ENCODE measurements at places on chromosomes 4 and X.

DNA sequence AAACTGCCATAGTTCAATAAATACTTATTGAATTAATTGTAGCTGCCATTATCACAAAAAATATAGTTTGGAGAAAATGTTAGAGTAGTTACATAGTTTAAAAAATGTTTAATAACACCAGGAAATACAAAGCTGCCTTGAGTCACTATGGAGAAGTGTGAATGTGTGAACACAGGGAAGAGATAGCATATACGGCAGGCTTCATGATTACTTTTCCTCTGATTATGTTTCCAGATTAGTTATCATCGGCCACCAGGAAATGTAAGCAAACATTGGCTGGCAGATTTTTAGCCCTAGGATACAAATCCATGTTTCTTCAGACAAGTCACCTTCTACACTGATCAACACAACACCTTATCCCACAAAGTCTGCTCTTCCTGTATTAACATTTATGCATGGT is 4.4 kb downstream of the PRDM5 start:
- DNase-seq: no peak

GRCh38 chr4:37219242-37219641 is 25.3 kb upstream of the NWD2 start:
- no peak for DNase-seq

- no peak for DNase-seq
Observed at GRCh38 chrX:65674204-65674893, 6.9 kb downstream of the MSN start.

DNA sequence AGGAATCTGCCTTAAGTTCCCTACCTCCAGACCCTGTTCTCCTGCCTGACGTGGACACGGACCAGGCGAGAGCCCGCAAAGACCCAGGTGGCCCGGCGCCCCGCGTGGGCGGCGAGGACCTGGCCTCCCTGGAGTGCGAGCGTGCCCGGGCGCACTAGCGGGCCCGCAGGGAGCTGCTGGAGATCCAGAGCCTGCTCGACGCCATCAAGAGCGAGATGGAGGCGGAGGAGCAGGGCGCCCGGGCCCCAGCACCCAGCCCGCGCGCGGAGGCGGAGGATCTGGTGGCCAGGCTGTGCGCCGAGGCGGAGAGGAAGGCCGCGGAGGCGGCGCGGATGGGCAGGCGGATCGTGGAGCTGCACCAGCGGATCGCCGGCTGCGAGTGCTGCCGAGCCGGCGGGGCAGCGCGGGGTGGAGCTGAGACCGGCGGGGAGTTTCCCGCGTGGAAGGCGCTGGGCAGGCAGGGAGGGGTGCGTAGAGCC is 18.2 kb downstream of the MRFAP1 start:
- no peak for DNase-seq

- DNase-seq: no peak
Observed at GRCh38 chrX:149004936-149005335, 500.2 kb downstream of the IDS start.

DNA sequence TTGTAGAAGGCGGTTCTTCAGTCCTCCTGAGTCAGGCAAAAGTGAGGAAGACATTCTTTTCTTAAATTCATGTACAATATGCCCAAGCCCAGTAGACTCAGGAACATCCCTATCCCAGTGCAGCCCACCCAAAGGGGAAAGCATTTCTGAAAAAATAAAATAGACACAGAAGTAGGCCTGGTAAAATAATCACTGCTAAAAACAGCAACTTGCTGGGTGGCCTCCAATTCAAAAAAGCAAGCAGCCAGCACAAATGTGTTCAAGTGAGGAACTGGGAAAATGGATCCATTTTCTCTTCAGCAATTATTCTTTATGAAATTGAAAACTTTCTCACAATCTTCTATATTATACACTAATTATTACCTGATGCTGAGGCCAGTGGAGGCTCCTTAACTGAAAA is 165.4 kb downstream of the PCDH19 start:
- no peak for DNase-seq

DNA sequence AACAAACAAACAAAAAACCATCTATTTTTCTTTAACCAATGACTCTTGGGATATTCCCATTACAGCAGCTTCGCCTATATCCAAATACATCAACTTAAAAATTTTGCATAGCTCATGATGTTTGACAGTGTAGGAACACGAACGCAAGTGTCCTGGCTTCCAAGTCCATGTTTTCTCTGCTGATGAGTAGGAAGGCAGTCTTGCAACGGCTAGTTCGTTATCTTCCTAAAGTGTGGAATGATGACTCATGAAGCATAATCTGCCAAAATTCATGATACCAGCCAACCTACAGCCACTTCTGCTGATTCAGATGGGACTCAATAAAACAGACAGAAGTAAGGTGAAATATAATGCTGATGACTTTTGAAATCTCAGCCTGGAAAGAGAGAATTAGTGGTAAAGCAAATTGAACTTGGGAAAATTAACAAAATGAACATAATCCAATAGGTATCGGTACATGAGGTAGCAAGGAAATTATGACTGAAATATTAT is 6.4 kb upstream of the SEPTIN11 start:
- no peak for DNase-seq

GRCh38 chrX:2707334-2707760 is 16.3 kb downstream of the CD99 start:
- DNase-seq: peak; percentile 62

DNA sequence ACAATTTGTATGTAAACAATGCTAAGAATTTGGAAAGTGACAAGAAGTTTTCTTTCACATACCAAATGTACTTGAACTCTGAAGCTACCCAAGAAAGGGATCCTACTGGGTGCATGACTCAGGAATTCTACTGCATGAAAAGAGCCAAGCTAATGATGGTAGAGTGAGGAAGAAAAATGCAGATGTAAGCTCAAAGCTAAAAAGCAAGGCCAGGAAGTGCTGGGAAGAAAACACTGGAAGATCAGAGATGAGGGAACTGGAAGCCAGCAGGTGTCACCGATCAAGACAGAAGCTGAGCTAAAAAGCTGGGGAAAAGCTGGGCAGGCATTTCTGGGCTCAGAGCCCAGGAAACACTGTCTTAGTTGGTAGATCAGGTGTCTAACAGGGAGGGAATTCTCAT is 449.1 kb downstream of the NKX6-1 start:
- no peak for DNase-seq

- no peak for DNase-seq
Observed at GRCh38 chr4:131488772-131489171, 1660.3 kb upstream of the PCDH10 start.

- DNase-seq: no peak
Observed at GRCh38 chr4:146437778-146438177, 84.0 kb downstream of the SLC10A7 start.

GRCh38 chr4:4881432-4881831 is 22.0 kb downstream of the MSX1 start:
- DNase-seq: no peak

- DNase-seq: no peak
Observed at GRCh38 chr4:81518762-81519426, 47.2 kb upstream of the RASGEF1B start.

- DNase-seq: no peak
Observed at GRCh38 chr4:177064729-177065394, 244.8 kb upstream of the NEIL3 start.

- no peak for DNase-seq
Observed at GRCh38 chrX:140715787-140716186, 6.2 kb downstream of the LINC00632 start.

DNA sequence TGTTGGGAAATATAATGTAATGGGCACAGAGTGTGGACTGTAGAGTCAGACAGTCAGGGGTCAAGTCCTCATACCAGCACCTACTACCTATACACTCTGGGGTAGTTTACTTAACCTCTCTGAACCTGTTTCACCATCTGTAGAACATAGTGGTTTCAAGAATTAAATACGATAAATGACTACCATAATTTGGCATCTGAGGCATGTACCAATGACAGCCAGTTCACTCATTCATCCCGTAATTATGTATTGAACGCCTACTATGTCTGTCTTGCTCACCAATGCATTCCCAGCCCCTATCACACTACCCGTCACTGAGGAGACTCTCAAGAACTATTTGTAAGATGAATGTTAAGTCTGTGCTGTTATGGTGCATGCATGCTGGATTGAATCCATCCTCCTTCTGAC is 2.0 kb upstream of the FGB start:
- DNase-seq: no peak

GRCh38 chr4:122758033-122758432 is 25.5 kb downstream of the BBS12 start:
- no peak for DNase-seq

DNA sequence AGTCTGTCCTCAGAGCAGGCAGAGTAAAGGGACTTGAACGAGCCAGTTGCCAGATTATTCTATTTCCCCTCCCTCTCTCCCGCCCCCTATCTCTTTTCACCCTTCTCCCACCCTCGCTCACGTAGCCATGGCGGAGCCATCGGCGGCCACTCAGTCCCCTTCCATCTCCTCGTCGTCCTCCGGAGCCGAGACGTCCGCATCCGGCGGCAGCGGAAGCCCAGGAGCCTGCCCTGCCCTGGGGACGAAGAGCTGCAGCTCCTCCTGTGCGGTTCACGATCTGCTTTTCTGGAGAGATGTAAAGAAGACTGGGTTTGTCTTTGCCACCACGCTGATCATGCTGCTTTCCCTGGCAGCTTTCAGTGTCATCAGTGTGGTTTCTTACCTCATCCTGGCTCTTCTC is 106.2 kb upstream of the SMAD1 start:
- no peak for DNase-seq

GRCh38 chr4:95510877-95511276 is 37.9 kb downstream of the UNC5C start:
- no peak for DNase-seq

DNA sequence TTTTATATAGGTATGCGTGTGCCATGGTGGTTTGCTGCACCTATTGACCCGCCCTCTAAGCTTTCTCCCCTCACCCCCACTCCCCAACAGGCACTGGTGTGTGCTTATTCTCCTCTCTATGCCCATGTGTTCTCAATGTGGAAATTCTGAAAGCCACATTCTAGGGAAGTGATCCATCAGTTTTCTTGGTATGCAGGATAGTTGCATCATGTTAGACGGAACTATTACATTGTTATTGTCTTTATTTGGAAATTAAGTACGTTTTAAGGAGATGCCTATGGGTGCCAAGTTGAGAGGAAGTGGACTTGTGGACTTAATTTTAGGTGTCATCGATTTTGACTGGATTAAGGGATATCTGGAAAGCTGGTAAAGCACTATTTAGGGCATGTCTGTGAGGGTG is 204.6 kb downstream of the RBM46 start:
- DNase-seq: no peak

- no peak for DNase-seq
Observed at GRCh38 chrX:48576108-48576507, 1.8 kb downstream of the RBM3 start.

- no peak for DNase-seq
Observed at GRCh38 chr4:182826391-182826790, 90.8 kb downstream of the DCTD start.

DNA sequence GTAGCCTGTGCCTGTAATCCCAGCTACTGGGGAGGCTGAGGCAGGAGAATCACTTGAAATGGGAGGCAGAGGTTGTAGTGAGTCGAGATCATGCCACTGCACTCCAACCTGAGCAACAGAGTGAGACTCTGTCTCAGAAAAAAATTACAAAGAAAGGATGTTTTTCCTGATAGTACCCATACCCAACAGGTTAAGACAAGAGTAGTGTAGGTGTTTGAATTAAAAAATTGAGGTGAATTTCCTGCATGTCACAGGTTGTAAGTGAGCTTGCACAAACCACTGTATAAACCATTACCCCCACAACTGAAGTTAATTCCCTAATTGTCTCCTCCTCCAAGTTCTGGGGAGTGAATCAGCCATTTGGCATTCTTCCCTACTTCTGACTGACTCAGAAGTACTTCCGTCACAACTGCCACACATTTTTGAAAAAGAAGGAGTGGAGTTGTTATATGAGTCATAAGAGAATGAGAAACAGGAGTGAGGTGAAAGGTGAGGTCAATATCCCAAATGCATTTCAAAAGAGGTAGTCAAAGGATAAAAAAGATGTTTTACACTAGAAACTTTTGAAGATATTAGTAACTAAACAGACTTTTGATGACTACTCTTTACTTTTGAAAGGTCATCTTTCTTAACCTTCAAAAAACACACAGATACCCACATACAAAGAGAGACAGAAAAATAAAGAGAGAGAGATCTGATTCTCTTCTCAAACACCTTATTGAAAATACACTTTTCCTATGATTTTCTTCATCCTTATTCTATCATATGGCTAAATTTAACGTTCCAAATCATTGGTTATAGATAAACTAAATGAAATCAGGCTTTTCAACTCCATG is 134.5 kb downstream of the BTC start:
- no peak for DNase-seq

DNA sequence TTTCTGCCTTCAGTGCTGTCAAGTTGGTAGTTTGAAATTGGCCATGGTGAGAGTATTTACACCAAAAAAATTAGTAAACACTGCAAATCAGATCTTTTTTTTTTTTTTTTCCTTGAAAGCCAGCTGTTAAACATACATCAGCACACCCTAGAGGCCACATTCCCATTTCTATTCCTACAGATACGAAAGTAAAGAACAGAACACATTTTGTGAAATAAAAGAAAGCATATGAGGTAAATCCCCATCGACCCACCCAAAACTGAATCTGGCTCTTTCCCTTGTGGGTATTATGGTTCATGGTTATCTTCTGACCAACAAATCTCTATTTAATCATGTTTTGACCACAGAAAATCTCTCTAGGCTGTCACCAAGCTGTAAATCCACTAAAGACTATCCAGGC is 41.8 kb upstream of the AP1AR start:
- no peak for DNase-seq

- DNase-seq: no peak
Observed at GRCh38 chrX:30504309-30504708, 73.3 kb downstream of the TASL start.

DNA sequence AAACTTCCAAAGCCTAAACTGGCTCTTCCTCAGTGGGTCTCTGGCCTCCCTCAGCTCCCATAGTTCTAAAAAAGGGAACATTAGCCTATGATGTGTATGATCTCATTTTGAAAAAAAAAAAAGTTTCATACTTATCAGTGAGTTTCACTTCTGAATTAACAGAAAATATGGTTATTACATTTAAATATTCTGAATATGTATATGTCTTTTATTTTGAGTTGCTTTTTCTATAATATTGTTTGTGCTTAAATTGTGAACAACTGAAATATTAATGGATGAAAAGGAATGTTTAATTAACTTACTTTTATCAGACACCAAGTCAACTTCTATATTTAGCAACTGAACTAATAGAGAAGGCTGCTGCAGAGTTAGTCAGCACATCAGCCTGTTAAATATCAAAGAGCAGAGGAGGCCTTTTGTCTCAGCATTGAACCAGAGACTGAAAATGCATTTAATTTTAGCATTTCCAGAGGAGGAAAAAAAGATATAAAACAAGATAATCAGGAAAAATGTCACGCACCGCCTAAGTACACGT is 20.4 kb upstream of the FHL1 start:
- no peak for DNase-seq

DNA sequence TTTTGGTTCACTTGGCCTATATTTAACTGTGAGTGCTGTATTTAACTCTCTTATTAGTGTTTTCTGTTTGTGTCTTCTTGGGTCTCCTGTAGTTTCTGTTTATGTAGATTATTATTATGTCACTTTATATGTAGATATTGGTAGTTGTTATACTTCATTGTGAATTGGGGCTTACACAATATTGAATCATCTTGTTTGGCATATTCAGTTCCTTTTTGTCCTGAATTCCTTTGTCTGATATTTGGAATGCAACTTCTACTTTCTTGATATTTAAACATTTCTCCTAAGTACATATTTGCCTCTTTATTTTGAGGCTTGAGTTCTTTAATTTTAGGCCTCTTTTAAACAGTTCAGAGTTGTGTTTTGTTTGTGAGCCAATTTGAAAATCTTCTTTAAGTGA is 544.8 kb upstream of the ADGRL3 start:
- no peak for DNase-seq

All from H54 (cell line).